PC-3 (cell line): ENCODE measurements at places on chromosomes 5 and 9. TPM values are rescaled to one million over a fixed set of nuclear protein-coding genes. Genes with fewer than 3 reads are reported as not detected.

- DNase-seq, result no peak
Observed at GRCh38 chr9:19446361-19446861, 37.6 kb downstream of the ACER2 start.

The RORB gene
- total RNA-seq, result 0.06 TPM in 1 of 2 replicates, not detected in the other

DNA sequence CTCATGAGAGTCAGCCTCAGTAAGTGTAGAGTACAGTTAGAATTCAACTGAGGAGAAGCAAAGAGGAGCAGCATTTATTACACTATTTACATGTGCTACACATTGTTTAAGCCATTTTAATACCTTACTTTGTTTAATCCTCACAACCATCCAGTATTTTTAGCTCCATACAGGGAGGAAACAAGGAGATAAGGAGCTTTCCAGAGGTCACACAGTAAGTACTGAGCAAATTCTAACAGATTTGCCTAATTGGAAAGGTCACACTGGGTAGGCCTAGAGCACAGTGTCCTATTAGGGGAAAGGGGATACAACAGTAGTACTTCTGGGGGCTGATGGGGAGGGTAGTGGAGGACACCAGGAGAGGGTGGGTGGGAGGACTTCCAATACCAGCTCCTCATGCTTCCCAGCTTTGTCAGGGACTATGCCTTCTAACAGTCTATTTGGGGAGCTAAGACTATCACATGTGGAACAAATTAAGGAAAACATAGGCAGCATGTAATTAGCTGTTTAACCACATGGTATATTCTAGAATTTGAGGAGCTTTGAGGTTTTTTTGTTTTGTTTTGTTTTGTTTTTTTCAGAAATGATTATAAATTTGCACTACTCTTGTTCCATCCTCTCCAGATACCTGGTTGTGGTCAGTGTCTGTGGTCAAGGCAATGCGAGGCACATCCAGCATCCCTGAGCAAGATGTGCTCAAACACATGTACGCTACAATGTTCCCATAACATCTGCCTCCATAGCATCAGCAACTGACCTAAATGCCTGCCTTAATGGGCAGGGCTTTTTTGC is 96.0 kb upstream of the SLC12A2 start:
- DNase-seq, result no peak

GRCh38 chr5:33588654-33589372 is 148.0 kb downstream of the TARS1 start:
- peak; percentile 24 for DNase-seq

DNA sequence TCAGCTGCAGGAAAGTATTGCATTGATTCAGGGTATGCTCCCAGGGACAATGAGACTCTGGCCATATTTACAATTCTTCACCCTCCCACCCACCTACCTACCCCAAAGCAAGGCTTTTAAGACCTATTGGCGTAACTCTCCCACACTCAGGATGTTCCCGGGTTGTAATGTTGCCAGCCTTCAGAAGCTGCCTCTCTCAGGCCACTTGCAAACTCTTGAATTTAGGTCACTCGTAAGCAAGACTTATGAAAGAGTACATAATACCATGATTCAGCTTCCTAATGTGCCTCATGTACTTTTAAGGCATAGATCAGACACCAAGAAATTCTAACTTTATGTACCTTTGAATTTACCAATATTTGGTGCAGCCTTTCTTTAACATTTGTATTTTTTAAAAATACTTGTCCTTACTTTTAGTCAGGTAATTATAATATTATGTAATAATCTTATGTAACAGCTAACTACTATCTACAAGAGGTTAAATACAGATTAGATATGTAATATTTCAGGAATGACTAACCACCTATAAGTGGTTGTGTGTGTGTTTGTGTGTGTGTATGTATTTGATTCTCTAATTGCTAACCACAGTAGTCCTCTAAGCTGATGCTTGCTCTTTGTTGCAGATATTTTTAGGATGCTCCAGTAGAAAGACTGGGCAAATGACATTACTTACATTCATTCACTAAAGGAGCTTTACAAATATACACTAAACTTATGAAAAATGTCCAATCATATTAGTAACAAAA is 630.5 kb upstream of the MEF2C start:
- DNase-seq, result no peak

DNA sequence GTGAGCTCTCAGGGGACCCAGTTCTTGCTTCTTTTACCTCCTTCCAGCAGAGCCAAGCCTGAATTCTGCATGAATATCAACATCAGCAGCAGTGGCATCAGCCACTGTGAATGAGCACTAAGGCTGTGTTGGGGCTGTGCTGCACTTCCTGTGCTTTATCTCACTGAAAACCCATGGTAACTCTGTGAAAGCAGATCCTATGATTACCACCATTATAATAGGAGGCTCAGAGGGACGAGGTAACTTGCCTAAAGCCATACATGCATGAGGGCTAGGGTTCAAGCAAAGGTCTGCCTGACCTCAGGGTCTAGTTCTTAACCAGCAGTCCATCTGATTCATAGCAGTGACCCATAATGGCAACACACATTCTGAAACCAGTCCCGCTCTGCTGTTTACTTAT is 60.5 kb upstream of the RAPGEF1 start:
- no peak for DNase-seq

DNA sequence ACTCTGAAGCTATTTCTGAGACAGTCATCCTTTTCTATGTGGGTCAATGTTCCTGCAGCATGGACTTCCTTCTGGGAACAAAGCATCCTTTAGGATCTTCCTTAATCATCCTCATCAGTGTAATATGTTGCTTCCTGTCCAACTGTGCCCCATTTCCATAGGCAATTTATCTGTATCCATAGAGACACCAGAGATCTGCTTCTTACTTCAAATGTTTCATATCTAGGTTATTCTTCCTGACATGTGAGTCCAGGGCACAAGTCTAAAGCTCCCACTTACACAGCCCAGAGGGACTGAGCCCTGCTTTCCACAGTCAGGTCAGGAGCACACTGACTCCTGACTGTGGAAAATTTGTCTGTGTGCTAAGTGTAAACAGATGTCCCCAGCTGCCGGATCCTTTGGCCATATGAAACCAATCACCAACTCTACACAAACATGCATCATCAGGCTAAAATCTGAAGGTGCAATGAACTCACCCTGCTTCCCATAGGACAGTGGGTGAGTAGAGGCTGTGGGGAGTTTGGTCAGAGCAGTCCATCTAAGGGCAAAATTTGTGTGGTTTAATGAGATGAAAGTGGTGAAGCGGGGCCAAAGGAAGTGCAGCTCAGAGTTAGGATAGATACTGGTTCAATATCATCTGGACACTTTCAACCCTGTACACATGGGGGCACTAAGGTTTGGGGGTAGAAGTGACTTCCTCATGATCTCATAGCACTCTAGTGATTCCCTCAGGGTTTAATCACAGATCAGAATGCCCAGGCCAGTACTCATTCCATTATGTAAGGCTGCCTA is 85.2 kb upstream of the TNC start:
- no peak for DNase-seq

GRCh38 chr9:124818431-124819281 is 34.6 kb upstream of the WDR38 start:
- DNase-seq, result peak; percentile 66

The FOXI1 gene
- not detected in 2 replicates for total RNA-seq
